Skeletal muscle cell (primary cell): ENCODE measurements at places on chromosomes 2 and 18.
A peak's percentile ranks its signal among the peaks of the same experiment; 100 is the strongest.

- peak; percentile 94 for DNase-seq
Measured at GRCh38 chr2:28137221-28137620, 246.7 kb downstream of the BABAM2 start.

GRCh38 chr2:239293775-239294430 lies 106.9 kb downstream of the HDAC4 start:
- no peak for DNase-seq

- DNase-seq: peak; percentile 68
Measured at GRCh38 chr2:201860636-201861066, 54.3 kb downstream of the CDK15 start.

DNA sequence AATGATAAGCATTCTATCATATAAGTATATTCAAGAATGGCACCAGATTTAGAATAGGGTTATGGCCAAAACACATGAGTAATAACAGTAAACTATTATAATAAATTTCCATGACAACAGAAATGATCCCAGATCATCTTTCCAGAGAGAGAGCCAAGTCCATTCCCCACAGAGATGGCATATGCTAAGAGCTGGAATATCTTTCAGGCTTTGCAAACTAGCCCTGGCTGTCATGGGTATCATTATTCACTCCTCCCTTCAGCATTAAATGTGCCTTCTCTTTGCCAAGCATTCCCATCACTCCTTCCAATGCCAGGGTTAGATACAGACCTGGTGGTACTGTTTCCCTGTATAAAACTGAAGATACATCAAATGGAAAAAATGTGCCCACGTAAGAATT lies 10.9 kb downstream of the FEZ2 start:
- no peak for DNase-seq

DNA sequence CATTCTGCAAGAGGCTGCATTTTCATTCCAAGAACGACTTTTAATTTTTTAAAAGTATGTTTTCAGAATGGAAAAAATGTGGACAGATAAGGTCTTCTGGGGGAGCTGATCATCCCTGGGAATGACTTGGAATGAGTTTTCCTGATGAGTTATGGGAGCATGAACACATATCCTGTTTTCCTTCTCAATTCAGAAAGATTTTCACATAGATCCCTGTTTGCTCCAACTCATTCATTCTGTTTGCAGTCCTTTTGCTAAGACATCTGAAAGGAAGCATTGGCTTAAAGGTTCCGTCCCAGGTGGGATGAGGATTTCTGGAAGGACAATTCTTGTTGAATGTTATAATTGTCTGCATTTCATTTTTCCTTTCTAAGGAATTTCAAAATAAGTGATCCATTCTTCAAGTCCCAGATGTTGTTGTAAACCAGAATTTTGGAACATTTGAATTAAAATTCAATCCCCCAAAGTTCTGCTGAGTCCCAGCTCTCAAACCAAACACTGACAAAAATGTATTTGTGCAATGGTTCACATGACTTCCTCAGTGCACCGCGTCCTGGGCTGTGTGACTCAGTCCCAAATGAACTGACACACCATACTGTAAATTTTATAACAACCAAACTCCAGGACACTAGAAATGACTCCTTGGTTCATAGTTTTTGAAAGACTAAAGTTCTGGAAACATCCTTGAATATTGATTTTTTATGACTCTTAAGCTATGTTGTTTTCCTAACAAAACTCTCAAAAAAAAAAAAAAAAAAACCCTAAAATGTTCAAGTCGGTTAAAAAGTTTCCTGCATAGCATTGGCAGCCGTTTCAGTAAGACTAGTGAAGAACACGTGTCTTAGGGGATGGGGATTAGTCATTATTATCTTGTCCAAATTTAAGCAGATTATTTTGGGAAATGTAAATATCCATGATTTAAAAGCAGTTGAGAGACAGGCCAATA lies 281.8 kb upstream of the TCF4 start:
- DNase-seq: no peak

GRCh38 chr2:119552902-119553301 lies 8.7 kb downstream of the CFAP221 start:
- no peak for DNase-seq

- DNase-seq: no peak
Measured at GRCh38 chr2:221495731-221496130, 76.4 kb downstream of the EPHA4 start.

GRCh38 chr2:191656391-191656790 lies 21.5 kb upstream of the NABP1 start:
- DNase-seq: peak; percentile 82

- DNase-seq: no peak
Measured at GRCh38 chr18:42937436-42937835, 178.0 kb downstream of the RIT2 start.

DNA sequence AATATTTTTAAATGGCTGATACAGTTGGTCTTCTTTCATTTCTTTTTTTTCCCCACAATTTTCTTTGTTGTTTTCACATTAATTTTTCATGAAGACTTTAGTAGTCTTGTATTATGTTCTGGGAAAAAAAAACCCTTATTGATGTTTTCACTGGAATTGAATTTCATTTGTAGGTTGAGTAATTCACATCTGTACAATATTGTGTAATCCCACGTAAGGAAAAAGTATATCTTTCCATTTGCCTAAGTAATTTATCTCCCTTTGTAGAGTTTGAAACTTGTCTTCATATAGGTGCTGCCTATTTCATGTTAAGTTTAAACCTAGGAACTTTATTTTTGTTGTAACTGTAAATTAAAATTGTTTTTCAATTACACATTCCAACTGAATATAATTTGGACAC lies 2.0 kb downstream of the DNAJC27 start:
- DNase-seq: no peak

DNA sequence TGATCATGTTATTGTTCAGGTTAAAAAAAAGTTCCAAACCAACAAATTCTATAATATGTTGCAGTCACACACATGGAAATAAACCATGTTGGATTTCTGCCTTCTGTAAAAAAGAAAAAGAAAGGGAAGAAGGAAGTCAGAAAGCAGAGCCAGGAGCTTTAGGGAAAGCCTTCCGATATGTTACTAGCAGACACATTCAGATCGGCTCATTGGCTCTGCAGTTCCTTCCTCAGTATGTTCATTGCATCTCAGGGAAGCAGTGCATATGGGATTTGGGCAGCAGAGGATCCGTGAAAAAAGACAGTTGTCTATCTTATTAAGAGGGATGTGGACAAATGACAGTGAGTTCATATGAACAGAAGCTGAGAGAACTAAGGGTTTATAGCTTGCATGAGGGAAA lies 68.1 kb downstream of the KIF5C start:
- DNase-seq: no peak

GRCh38 chr2:204751472-204751871 lies 206.2 kb downstream of the PARD3B start:
- no peak for DNase-seq

GRCh38 chr2:95760806-95761525 lies 169.2 kb downstream of the TRIM43 start:
- peak; percentile 72 for DNase-seq

GRCh38 chr2:69253112-69253511 lies 133.9 kb downstream of the GFPT1 start:
- no peak for DNase-seq

DNA sequence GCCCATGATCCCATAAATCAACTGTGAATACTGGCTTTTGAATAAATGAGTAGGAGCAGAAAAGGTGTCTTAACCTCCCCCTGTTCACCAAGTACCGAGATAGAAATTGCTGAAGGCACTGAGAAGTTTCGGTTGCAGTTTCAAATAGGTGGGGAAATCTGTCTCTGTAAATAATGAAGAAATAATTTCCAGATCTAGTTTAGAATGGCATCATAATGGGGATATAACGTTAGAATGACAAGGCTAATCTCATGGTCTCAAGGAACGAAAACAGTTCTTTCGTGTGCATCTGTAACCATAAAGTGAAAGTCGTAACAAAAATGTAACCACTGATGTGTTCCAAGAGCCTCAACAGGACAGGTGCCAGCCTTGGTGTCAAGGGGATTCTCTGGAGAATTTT lies 49.9 kb upstream of the TMEM18 start:
- DNase-seq: no peak

DNA sequence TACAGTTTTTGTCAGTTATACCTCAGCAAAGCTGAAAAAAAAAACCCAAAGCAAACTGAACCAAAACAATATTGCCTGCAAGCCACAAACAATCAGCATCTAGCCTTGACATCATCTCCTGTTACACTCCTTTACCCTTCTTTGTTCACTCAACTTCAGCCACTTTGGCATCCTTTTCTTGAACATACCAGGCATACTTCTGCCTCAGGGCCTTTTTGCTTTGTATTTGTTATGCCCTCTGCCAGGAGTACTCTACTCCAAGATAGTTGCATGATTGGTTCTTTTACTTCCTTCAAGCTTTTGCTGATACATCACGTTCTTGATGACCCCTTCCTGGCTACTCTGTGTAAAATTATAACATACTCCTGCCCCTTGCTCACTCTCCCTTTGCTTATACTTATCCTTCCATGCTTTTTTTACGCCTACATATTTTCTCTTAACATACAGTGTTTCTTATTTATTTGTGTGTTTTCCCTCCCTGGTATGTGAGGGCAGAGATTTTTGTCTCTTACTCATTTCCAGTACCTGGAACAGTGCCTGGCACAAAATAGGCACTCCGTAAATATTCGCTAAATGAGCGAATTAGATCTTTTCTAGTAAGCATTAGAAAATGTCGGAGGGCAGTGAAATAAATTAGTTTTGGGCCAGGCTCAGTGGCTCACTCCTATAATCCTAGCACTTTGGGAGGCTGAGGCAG lies 12.7 kb downstream of the ABI2 start:
- peak; percentile 28 for DNase-seq
